ENCODE measurements at places on chromosomes 3 and 15. TPM values are rescaled to one million over a fixed set of nuclear protein-coding genes. Genes with fewer than 3 reads are reported as not detected.
A peak's percentile ranks its signal among the peaks of the same experiment; 100 is the strongest.

DNA sequence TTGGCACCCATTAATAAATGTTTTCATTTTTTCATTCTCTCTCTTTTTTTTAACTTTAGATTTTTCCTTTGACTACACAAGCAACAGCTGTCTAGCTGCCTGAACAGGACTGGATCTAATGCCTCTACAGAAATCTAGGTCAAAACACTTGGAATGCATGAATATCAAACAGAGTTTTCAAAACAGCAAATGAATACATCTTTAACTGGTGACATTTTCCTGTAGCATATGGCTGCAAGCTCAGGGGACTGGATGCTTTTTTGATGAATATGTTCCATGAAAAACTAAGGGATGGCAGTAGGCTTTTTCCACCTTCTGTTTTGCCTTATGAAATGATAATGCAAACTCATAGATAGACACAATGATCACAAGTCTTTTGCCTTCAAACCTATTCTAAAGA is 661.7 kb downstream of the MCTP2 start:
- no peak for DNase-seq

GOLGA8S gene
- total RNA-seq: 0.11 TPM

C3orf20 gene
- total RNA-seq: not detected

- no peak for DNase-seq
These were observed 39.1 kb upstream of the OSBPL11 start for GRCh38 chr3:125634336-125634950.

GOLGA6D gene
- not detected for total RNA-seq

- DNase-seq: peak; percentile 7
These were observed 5.4 kb upstream of the RFX7 start for GRCh38 chr15:56249092-56249491.

DNA sequence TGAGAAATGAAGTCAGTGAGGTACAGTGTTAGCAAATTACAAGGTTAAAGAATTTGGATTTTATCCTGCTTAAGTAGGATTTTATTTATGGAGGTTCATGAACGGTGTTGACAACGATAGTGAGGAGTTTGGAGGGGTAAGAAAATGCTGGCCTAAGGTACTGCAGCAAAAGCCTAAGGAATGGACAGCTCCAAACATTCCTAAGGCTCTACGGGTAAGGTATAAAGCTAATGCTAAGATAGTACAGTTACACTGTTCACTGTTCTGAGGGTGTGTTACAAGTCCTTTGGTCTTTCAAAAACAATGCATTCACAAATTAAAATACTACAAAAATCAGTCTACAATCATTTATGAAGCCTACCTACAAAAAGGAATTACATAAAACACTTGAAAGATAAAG is 7.3 kb downstream of the MTMR10 start:
- no peak for DNase-seq

RYR3 gene
- not detected for total RNA-seq

GRCh38 chr15:74653426-74654102 is 37.9 kb downstream of the CLK3 start:
- no peak for DNase-seq

TRIM59 gene
- 42.2 TPM for total RNA-seq

DNA sequence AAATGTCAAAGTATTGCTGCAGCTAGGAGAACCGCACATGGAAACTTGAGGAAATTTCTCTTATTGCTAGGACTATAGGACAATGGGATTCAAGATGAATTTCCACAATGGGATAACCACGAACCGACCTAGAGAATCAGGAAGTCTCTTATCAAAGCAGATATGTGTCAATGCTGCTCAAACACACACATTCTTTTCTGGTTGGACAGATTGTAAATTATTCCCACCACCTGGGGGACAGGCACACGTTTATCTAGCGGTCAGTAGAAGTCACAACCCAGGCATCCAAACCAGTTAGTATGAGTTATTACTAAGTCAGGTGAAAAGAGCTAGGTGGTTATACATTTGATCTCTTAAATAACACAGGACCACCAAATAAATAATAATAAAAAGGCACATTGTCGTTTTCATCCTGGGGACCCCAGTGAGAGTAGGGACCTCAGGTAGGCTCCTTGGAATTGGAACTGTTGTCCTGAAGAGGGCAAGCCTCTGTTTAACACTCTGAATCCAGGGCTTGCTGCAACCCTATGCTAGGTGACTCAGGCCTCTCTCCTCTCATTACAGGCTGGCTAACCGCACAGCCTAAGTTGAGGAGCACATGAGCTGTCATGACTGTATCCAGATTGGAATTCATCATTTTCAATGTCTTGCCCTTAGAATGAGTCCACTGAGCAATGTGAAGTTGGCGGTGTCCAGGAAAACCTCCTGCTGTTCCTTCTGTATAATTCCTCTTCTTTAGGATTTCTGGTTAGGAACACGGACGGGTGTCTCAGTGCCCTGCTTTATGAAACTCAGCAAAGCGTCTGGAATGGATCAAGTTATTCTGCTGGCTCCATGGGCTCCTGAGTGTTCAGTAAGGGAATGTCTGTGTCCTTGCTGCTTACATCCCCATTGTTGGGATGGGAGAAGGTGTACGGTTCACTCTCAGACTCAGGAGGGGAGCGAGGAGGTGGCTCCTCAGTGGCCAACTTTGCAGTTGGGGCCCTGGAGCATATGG is 59.0 kb downstream of the CLEC3B start:
- DNase-seq: no peak

GRCh38 chr3:123688241-123688747 is 103.4 kb upstream of the HACD2 start:
- no peak for DNase-seq

GRCh38 chr3:69219101-69219708 is 96.8 kb upstream of the LMOD3 start:
- no peak for DNase-seq

CELSR3 gene
- total RNA-seq: 8.1 TPM

GRCh38 chr15:60179786-60180391 is 175.8 kb downstream of the FOXB1 start:
- peak; percentile 48 for DNase-seq

DNA sequence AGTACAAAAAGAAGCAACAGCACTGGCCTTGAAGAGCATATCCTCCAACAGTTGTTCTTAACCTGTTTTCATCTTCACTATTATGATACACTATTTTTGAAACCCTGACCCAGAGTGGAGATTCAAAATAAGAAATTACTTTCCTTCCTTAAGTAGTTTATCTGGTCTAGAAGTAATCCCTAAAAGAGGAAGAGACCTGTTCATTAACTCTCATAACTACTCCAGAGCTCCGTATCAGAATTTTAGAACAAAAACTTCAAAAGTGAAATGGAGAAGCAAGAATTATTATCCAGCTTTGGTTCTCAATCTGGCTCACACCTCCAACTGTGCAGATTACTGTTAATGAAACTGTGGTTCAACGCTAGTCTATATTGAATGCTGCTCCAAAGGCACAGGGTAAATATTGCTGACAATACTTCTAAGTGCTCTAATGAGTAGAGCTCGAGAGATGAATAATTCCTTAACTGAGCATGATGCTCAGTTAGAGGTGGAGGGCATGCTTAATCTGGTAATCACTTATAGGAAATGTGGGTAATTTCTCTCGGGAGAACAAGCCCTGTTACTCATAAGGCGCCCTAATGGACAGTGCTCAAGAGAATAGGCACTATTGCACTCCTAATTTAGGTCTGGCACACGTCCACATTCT is 5.2 kb downstream of the LCMT2 start:
- DNase-seq: no peak

SLC12A1 gene
- not detected for total RNA-seq

GRCh38 chr15:26771578-26772153 is 1.2 kb downstream of the GABRB3 start:
- peak; percentile 6 for DNase-seq

DNA sequence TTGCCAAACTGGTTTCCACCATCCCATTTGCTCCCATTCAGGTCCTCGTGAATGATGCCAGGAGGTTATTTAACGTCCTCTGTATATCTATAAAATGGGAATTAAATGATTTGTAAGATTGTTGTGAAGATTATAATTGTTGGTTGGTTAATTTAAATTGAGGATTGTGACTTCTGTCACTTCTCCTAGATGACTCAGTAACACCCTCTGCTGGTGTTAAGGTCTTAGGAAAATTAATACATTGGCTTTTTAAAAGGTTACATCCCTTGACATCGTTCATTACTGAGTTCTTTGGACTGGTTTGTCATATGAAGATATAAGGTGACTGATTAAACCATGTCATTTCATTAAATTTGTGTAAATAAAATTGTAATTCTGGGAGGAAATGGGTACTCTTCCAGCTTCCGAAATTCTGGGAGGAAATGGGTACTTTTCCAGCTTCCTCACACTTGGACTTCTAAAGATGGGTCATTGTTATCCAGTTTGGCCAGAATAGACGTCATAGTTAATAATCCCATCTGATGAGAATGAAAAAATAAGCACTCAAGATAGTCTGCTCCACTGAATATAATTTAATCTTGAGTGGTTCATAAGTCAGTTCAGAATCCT is 33.3 kb upstream of the PAQR5 start:
- no peak for DNase-seq

P2RY13 gene
- total RNA-seq: not detected

MESP1 gene
- 2.9 TPM for total RNA-seq

MESP2 gene
- 0.14 TPM for total RNA-seq

GRCh38 chr15:60087561-60087960 is 83.5 kb downstream of the FOXB1 start:
- no peak for DNase-seq

MITF gene
- total RNA-seq: not detected

GRCh38 chr3:128167973-128168674 is 14.8 kb downstream of the EEFSEC start:
- DNase-seq: no peak
